Left ventricle myocardium inferior (tissue), 1 donor: ENCODE measurements at places on chromosomes 1 and 21.
A peak's percentile ranks its signal among the peaks of the same experiment; 100 is the strongest.

DNA sequence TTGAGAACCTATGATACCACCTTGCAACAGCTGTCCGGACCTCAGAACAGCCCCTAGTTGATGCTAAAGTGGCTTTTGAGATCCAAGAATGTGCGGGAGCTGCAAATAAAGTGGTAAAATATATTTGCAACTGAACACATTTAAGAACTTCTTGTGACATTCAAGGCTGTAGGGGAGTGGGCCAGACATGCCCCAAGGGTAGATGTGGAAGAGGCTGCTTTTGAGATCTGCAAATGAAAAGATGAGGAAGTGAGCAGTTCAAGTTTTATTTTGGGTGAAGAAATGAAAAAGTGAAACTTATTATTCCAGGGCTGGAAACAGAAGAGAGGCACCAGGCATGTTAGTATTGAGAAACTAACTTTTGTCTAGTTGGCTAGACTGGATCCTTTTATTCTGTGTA is 359.5 kb upstream of the PLXNA2 start:
- DNase-seq = no peak

GRCh38 chr1:43069461-43070050 is 102.5 kb downstream of the EBNA1BP2 start:
- no peak for DNase-seq

DNA sequence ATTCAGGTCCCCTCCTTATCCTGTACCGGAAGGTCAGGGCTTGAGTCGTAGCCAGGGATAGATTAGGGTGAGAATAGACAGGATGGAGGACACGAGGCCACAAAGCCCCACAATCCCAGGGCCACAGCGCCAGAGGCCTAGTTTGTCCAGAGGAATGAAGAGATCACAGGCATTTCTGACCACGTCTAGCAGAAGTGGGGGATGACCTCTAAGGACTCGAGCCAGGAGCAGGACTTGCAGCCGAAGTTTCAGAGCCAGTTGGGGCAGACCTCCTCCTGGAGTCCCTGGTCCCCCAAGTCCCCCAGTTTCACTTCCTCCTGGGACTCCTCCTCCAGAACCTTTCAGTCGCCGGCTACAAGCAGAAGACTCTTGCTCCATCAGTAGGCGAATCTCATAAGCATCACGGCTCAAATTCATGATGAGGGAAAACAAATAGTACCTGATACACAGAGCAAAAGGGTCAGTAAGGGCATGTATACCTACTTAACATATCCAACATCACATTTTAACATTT is 2.3 kb upstream of the ITGA10 start:
- no peak for DNase-seq

GRCh38 chr1:224809613-224810012 is 119.9 kb upstream of the DNAH14 start:
- DNase-seq = no peak

DNA sequence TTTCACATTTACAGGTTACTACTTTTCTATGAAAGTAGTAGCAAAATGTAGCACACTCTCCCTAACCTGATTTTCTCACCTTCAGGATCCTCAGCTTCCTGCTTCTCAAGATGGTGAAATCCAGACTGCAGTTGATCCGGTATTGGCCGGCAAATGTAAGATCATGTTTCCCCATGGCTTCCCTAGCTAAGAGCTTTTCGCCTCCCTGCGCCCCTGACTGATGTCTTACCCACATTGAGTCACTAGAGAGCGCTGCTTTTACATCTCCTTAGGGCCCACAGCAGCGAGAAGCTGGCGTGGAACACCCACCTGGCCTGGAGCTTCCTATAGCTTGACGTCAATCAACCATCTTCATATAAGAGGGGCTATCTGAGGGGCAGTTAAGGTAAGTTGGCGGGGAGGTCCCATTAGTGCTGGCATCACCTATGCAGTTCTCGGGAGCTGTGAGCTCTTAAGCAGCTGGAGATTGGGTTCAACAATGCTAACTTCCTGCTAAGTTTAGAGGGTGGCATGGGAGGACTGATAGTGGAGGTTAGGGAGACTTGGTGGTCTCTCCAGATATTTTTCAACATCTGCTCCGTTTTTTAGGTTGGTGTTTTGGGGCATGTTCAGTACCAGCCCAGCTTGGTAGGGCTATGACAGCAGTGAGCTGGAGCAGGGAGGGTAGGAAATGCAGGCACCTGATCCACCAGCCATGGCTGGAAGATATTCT is 5.5 kb downstream of the PTPN7 start:
- DNase-seq = no peak

- no peak for DNase-seq
These were observed 29.9 kb downstream of the FMO4 start for GRCh38 chr1:171343727-171344472.

DNA sequence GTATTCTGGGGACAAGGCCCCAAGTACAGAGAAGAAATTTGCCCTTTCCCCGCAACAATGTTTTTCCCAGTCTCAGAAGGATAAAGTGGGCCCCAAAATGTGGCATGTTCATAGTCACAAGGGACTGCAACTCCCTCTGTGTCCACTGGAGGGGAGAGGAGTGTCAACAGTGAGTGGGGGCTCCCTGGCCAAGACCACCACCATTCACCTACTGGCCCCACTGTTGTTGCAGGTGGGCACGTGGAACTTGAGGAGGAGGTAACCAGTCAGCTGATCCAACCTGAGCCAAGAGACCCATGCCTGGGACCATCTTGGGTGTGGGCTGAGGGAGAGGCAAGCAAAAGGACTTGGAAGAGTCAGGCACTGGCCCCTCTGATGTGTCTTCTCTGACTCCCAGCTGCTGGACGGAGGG is 777 bp downstream of the NUDT17 start:
- DNase-seq = no peak

- no peak for DNase-seq
These were observed 5.7 kb downstream of the ALG14 start for GRCh38 chr1:95067062-95067461.

GRCh38 chr1:119712342-119713038 is 756 bp downstream of the PHGDH start:
- DNase-seq = peak; percentile 78

DNA sequence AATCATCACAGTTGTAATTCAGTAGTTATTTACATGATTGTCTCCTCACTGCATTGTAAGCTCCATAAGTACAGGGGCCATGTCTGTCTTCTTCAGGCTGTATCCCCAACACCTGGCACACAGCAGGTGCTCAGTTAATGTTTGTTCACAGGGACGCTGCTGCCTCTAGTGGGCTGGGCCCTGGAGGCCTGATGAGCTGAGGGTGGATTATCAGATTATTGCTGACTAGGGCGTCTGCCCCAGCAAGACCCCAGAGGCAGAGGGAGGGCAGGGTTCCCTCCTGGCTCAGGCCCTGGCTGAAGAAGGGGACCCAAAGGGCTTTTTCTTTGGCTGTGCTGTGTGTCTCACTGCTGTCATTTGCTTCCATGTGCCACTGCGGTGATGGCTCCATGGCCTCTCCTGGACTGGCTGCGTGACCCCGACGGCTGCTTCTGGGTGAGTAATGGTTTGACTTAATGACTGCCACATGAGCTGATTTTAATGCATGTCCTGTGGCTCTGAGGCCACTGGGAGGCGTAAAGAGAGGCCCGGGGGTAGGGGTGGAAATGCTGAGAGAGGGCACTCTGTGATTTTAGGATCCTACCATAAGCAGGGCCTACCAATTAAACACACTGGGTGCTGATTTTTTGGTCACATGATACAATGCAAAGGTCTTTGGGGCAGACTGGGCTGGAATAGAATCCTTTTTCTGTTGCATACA is 20.8 kb upstream of the EPB41 start:
- DNase-seq = no peak

GRCh38 chr1:30758785-30759380 is 1.3 kb upstream of the LAPTM5 start:
- DNase-seq = no peak

DNA sequence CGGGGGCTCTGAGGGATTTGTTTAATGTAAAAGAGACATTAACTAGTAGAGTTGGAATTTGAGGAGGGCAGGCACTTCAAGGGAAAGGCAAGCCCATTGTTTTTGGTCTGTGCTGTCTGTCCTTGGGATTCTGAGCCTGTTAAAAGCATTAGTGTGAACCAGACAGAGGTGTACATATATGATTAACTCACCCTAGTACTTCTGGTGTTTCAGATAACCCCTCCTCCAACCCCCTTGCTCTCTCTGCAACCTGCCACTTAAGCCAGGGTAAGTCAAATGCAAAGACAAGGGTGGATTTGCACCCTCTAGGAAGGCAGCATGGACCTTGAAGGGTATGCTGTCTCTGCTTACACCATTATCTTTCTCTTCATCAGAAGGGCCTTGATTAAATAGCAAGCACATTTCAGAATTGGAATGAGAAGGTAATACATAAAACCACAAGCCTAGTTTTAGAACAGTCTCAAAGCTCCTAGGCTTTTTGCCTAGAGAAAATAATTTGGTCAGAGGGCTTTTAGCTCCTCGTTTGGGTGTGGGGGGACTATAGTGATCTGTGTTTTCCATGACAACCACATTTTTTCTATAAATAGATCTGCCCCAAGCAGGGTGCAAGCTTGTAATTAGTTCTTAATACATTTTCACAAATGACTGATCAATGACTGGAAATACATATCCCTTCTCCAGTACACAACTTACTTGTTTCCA is 120.7 kb upstream of the SGIP1 start:
- no peak for DNase-seq

DNA sequence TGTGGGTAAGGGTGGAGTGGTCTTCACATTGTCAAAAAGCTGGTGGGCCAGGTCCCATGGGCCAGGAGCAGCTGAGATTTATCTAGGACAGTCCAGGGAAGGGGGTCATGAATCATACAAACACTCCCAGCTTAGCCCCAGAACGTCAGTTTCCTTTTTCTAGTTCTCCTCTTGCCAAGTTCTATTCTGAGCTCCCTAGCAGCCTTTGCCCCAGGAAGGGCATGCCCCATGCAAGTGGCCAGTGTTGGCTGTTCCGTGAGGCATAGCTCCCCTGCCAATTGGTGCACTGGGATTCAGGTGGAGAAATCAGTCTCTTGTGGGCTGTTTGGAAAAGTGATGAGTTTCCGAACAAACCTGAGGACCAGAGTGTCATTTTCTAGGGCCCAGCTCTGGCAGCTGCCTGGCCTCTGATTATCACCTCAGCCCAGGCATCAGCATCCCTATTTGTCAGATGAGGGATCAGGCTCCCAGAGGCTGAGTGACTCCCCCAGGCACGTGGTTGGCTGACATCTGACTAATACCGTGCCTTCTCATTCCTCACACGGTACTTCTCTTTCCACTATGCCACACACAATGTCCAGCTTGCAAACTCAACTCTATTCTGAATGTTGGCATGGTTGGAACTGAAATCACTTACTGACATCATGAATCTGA is 14.2 kb upstream of the MYOM3 start:
- DNase-seq = no peak

GRCh38 chr1:201454608-201455007 is 14.4 kb downstream of the PHLDA3 start:
- DNase-seq = no peak

GRCh38 chr1:170720661-170721060 is 56.7 kb downstream of the PRRX1 start:
- no peak for DNase-seq
